ENCODE measurements at places on chromosomes 6 and 20. TPM values are rescaled to one million over a fixed set of nuclear protein-coding genes. Genes with fewer than 3 reads are reported as not detected.

DNA sequence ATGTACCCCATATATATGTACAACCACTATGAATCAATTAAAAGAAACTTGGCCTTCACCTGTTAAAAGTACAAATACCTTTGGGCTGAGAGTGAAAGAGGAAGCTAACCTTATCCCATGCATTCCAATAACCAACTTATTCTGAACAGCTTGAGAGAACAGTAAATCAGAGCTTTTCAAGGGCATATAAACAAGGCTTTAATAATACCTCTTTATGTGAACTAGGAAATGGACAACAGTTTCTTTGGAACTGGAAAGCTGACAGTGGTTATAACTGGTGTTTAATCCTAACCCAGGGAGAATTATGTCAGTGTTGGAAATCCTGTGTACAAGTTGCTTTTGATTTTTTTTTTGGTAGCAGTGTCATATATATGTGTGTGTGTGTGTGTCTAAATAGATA, 170.5 kb downstream of the TFAP2B start:
- DNase-seq: no peak
- H3K4me1 ChIP-seq: no peaks in the 10 kb centered on the region
- H3K4me3 ChIP-seq: no peak overlapping the region
- H3K36me3 ChIP-seq: no peaks in the 10 kb centered on the region
- no peak overlapping the region for H3K27ac ChIP-seq
- no peaks in the 10 kb centered on the region for H3K27me3 ChIP-seq

Gene RIOK1
- 16.1 TPM for total RNA-seq

- no peaks in the 10 kb centered on the region for H3K36me3 ChIP-seq
- H3K27me3 ChIP-seq: no peaks in the 10 kb centered on the region
- H3K27ac ChIP-seq: no peak overlapping the region
- no peak for DNase-seq
- no peak overlapping the region for H3K4me3 ChIP-seq
- no peaks in the 10 kb centered on the region for H3K4me1 ChIP-seq
Measured at GRCh38 chr6:66103954-66104353, 396.9 kb upstream of the EYS start.

GRCh38 chr6:139754898-139755775, 380.7 kb upstream of the CITED2 start:
- no peaks in the 10 kb centered on the region for H3K36me3 ChIP-seq
- peak overlapping the region; percentile 33 for H3K27ac ChIP-seq
- H3K27me3 ChIP-seq: no peaks in the 10 kb centered on the region
- no peak overlapping the region for H3K4me3 ChIP-seq

DNA sequence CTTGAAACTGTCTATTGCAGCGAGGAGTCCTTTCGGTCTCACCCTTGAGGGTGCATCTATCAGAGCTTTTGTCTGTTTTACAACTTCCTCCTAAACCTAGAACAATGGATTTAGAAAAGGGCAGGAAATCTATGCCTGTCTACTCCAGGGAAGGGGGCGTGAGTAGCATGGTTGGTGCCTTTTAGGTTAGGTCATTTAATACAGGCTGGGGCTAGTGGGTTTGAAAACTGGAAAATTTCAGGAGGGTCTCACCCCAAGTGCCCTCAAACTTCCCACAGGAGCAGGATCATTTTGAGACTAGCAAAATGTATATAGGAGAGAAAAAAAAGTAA, 33.5 kb upstream of the BMP6 start:
- no peak overlapping the region for H3K4me3 ChIP-seq
- no peaks in the 10 kb centered on the region for H3K36me3 ChIP-seq
- no peak for DNase-seq

Gene NKX2-2
- not detected for total RNA-seq

GRCh38 chr6:1379017-1379787, 10.2 kb upstream of the FOXF2 start:
- peaks cover 26% of the 10 kb centered on the region for H3K4me1 ChIP-seq
- H3K27ac ChIP-seq: no peak overlapping the region
- DNase-seq: no peak
- H3K27me3 ChIP-seq: peaks cover 4% of the 10 kb centered on the region
- H3K36me3 ChIP-seq: no peaks in the 10 kb centered on the region

DNA sequence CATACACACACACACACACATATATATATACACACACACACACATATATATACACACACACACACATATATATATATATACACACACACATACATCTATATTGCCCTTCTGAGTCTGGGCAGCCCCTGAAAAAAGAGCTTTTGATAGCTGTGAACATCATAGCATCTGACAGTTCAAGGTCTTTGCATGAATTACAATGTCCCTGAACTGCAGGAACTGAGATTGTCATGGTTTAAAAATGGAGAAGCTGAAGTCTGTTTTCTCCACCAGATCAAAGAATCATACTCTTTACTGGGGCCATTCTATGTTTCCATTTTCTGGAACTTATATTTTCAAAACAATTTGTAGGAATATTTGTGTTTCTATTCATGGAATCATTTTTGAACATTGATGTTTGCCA, 189.8 kb downstream of the ZDHHC14 start:
- H3K4me3 ChIP-seq: no peak overlapping the region
- no peak for DNase-seq
- H3K4me1 ChIP-seq: peaks cover 5% of the 10 kb centered on the region
- H3K36me3 ChIP-seq: no peaks in the 10 kb centered on the region
- no peaks in the 10 kb centered on the region for H3K27me3 ChIP-seq

- H3K36me3 ChIP-seq: no peaks in the 10 kb centered on the region
- H3K27ac ChIP-seq: no peak overlapping the region
- no peaks in the 10 kb centered on the region for H3K4me1 ChIP-seq
- DNase-seq: no peak
Measured at GRCh38 chr6:34028691-34029360, 117.1 kb downstream of the GRM4 start.

Gene CPNE5
- 3.0 TPM for total RNA-seq

Gene OR12D3
- not detected for total RNA-seq

DNA sequence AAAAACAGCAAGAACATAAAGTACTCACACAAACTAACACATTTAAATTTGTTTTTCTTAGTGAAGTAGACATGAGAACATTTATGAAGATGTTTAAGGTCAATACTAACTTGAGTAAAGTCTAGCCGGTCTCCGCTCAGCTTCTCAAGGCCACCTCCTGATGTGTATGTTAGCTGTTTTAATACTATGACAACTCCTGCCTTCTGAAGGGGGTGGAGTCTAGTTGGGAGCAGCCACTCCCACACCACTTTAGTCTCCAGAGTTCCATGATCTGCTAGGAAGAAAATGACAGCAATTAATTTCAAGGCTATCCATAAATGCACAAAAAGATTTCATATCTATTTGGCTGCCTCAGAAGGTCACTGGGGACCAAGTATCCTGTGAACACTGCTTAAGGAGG, at the start of gene GSTA3:
TSS of gene GSTA3 (minus strand) at position 168 of the 400 bp plus-strand sequence. CDS start 3,864 bp downstream, outside the sequence.
- no peak for DNase-seq
- no peaks in the 10 kb centered on the region for H3K4me1 ChIP-seq
- H3K27me3 ChIP-seq: no peaks in the 10 kb centered on the region
- no peak within 1 kb of the TSS for H3K27ac ChIP-seq
- no peak within 1 kb of the TSS for H3K4me3 ChIP-seq
- no peaks in the 10 kb centered on the region for H3K36me3 ChIP-seq

Gene TMEM242
- 8.2 TPM for total RNA-seq

DNA sequence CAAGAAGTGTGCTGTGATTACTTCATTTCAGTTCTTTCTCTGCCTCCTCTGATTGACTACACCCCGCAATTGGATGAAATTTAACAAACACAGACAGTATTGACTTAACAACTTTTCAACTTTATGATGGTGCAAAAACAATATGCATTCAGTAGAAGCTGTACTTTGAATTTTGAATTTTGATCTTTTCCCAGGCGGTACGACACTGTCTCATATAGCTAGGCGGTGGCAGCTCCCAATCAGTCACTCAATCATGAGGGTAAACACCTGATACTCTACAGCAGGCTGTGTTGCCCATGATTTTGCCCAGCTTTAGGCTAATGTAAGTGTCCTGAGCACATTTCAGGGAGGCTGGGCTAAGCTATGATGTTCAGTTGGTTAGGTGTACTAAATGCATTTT, 47.6 kb upstream of the MYLIP start:
- H3K27me3 ChIP-seq: no peaks in the 10 kb centered on the region
- no peak overlapping the region for H3K27ac ChIP-seq
- no peak for DNase-seq
- H3K4me3 ChIP-seq: no peak overlapping the region
- H3K4me1 ChIP-seq: no peaks in the 10 kb centered on the region

Gene DYNLT1
- total RNA-seq: 80.0 TPM

Gene SOX18
- 4.6 TPM for total RNA-seq

Gene HLA-DOB
- 2.1 TPM for total RNA-seq

GRCh38 chr20:49432550-49432949, 49.9 kb downstream of the KCNB1 start:
- H3K27ac ChIP-seq: no peak overlapping the region
- H3K4me3 ChIP-seq: no peak overlapping the region
- H3K4me1 ChIP-seq: no peaks in the 10 kb centered on the region
- DNase-seq: no peak
- no peaks in the 10 kb centered on the region for H3K36me3 ChIP-seq

DNA sequence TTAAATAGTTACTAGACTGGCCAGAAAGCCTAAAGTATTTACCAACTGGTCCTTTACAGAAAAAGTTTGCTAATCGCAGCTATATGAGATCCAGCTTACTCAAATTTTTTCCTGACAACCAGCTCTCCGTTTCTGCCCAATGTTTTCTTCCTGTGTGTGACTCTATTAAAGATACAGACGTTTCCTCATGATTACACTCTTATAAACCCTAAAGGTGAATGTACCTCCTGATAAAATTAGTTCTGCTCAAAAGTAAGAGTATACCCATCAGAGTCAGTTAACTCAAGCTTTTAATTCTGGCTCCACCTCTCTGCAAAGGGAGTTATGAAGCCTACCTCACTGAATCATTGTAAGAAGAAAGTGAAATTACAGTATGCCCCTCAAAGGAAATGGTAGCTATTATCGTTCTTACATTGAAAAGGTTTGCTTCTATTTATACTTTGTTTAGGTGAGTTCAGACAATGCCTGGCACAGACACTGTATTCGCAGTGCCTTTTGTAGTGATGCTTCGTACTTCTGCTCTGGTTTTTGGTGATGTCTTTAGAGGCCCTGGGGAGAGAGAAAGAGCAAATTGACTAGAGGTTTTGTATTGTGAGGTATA, 10.2 kb upstream of the MROH8 start:
- no peak overlapping the region for H3K4me3 ChIP-seq
- H3K27me3 ChIP-seq: no peaks in the 10 kb centered on the region
- DNase-seq: no peak
- H3K36me3 ChIP-seq: peaks cover 2% of the 10 kb centered on the region

DNA sequence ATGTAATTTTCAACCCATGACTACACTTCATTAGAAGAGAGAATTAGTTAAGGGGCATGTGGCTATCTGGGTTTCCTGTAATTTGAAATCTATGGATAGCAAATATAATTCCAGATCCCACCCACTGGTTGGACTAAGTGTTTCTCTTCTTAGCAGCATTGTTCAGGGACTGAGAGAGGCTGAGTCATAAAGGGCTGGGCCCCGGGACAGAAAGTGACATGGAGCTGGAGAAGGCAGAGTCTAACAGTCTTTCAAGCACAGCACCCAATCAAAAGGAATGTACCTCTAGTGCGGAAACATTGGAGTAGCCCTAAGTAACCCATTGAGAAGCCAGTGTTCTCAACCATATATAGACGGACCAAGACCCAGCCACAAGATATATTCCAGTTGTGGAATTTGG, 363.9 kb downstream of the DHX35 start:
- no peaks in the 10 kb centered on the region for H3K4me1 ChIP-seq
- H3K27ac ChIP-seq: no peak overlapping the region
- no peaks in the 10 kb centered on the region for H3K27me3 ChIP-seq
- DNase-seq: no peak
- H3K36me3 ChIP-seq: no peaks in the 10 kb centered on the region

- no peaks in the 10 kb centered on the region for H3K27me3 ChIP-seq
- no peak for DNase-seq
- H3K36me3 ChIP-seq: no peaks in the 10 kb centered on the region
- H3K4me1 ChIP-seq: peaks cover 36% of the 10 kb centered on the region
Measured at GRCh38 chr6:157145656-157146285, 177.5 kb downstream of the TMEM242 start.

- DNase-seq: no peak
- H3K4me3 ChIP-seq: no peak overlapping the region
- no peaks in the 10 kb centered on the region for H3K36me3 ChIP-seq
- peaks cover 16% of the 10 kb centered on the region for H3K4me1 ChIP-seq
Measured at GRCh38 chr20:37697314-37697713, 3.5 kb downstream of the CTNNBL1 start.

Gene KCNS1
- total RNA-seq: not detected

GRCh38 chr6:149441740-149442139, 41.7 kb downstream of the SUMO4 start:
- H3K4me1 ChIP-seq: no peaks in the 10 kb centered on the region
- no peak overlapping the region for H3K4me3 ChIP-seq
- H3K27me3 ChIP-seq: no peaks in the 10 kb centered on the region
- no peaks in the 10 kb centered on the region for H3K36me3 ChIP-seq
- no peak for DNase-seq
- H3K27ac ChIP-seq: no peak overlapping the region

DNA sequence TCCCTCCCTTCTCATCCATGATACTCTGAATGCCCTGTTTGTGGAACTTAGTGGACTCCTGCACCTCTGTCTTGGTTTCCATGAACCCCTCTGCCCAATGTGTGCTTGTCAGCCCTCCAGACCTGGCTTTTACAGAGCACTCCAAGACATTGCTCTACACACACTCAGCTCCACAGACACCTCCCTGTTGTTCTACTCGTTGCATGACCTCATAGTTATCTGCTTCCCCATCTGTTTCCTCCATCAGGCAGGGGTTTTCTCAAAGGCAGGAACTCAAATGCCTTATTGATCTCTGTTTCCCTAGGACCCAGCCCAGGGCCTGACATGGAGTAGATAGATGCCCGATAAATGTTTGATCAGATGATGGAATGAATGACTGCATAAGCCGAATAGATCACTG, 13.3 kb downstream of the PLCG1 start:
- H3K27ac ChIP-seq: no peak overlapping the region
- peaks cover 94% of the 10 kb centered on the region for H3K4me1 ChIP-seq
- no peak overlapping the region for H3K4me3 ChIP-seq
- no peaks in the 10 kb centered on the region for H3K27me3 ChIP-seq

- DNase-seq: no peak
- H3K4me1 ChIP-seq: no peaks in the 10 kb centered on the region
- no peaks in the 10 kb centered on the region for H3K36me3 ChIP-seq
- no peaks in the 10 kb centered on the region for H3K27me3 ChIP-seq
Measured at GRCh38 chr6:40819182-40819834, 219.7 kb downstream of the UNC5CL start.

DNA sequence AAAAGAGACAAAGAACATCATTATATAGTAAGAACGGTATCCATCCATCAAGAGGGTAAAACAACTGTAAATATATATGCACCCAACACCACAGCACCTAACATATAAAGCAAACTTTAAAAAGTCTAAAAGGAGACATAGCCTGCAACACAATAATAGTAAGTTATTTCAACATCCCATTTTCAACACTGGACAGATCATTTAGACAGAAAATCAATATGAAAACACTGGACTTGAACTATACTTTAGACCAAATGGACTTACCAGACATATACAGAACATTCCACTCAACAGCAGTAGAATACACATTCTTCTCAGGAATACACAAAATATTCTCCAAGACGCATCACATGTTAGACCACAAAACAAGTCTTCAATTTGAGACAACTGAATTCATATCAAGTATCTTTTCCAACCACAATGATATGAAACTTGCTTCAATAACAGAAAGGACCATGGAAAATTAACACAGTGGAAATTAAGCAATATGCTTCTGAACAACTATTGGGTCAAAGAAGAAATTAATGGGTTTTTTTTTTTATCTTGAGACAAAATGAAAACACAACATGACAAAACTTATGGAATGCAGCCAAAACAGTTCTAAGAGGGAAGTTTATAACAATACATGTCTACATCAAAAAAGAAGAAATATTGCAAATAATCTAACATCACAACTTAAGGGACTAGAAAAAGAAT, 23.9 kb upstream of the ASF1A start:
- no peaks in the 10 kb centered on the region for H3K36me3 ChIP-seq
- no peaks in the 10 kb centered on the region for H3K4me1 ChIP-seq
- DNase-seq: no peak

Gene SLC17A2
- not detected for total RNA-seq

Measured in tibial nerve (tissue), 4 donors.